ENCODE measurements at places on chromosomes 5 and 9.

DNA sequence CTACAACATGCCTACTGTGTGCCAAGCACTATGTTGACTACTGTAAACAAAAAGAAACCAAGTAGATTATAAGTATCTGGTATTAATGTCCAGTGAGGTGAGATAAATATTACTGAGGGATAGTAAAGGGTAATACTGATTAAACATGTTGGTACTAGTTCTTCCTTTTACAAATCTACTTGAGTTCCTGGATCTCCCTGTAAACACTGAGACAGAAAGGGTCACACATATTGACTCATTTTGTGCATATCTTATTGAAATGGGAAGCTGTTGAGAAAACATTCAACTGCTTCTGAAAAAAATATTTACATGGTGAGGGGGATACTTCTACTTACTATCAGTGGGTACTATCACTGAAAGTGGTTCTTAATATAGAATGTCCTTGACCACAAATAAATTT, 24.3 kb downstream of the EFNA5 start:
- DNase-seq = no peak

GRCh38 chr5:34803974-34804732, 34.8 kb upstream of the TTC23L start:
- DNase-seq = peak; percentile 50

- no peak for DNase-seq
Measured at GRCh38 chr9:125258832-125259534, 2.6 kb upstream of the GAPVD1 start.

GRCh38 chr9:121350993-121351561, 19.0 kb downstream of the STOM start:
- DNase-seq = peak; percentile 89

GRCh38 chr9:133783331-133783731, 45.2 kb upstream of the SARDH start:
- no peak for DNase-seq

DNA sequence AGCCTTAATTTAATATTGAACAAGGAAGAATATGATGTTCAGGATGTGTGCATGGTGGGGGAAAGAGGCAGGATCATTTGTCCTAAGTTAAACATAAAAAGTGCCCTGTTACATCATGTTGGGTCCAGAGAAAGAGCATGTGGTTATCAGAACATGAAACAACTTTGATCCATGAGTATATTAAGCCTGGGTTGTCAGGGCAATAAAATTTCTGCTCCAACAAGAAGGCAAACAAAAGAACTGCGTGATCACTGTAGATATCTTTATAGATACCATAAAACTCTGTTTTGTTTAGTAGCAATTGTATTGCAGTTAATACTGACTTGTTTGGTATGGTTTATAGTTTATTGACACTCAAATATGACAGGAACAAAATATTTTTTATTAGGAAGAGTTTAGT, 35.2 kb downstream of the PCA3 start:
- DNase-seq = no peak

DNA sequence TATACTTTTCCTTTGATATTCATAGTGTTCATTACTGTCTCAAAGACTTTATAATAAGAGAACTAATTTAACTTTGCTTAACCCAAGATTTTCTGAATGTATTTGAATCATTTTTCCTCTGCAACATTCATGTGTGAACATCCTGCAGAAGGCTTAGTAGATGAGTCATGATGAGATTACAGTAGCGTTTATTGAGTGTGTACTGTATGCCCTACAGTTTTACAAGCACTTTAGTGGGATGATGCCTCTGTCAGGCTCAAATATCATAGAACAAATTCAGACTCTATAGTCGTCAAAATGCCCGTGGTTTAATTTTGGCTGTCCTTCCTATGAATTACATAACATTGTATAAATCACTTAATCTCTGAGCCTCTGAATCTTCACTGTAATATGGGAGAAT, 41.2 kb downstream of the FYB1 start:
- no peak for DNase-seq

DNA sequence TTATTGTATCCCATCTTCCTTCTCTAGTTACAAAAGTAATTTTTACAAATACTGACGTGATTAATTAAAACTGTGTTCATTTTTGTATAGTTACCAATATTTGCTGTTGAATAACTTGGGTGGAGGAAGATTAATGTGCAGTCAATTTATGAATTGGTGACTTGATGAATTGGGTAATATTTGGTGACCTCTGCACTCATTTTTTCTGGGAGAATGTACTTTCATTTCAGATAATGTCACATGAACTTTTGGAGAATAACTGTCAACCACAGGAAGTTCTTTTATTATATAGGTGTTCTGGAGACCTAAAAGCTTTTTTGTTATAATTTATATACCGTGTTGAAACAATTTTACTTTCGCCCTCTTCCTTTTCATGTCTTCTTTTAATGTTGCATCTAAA, 26.4 kb upstream of the FKTN start:
- DNase-seq = no peak

DNA sequence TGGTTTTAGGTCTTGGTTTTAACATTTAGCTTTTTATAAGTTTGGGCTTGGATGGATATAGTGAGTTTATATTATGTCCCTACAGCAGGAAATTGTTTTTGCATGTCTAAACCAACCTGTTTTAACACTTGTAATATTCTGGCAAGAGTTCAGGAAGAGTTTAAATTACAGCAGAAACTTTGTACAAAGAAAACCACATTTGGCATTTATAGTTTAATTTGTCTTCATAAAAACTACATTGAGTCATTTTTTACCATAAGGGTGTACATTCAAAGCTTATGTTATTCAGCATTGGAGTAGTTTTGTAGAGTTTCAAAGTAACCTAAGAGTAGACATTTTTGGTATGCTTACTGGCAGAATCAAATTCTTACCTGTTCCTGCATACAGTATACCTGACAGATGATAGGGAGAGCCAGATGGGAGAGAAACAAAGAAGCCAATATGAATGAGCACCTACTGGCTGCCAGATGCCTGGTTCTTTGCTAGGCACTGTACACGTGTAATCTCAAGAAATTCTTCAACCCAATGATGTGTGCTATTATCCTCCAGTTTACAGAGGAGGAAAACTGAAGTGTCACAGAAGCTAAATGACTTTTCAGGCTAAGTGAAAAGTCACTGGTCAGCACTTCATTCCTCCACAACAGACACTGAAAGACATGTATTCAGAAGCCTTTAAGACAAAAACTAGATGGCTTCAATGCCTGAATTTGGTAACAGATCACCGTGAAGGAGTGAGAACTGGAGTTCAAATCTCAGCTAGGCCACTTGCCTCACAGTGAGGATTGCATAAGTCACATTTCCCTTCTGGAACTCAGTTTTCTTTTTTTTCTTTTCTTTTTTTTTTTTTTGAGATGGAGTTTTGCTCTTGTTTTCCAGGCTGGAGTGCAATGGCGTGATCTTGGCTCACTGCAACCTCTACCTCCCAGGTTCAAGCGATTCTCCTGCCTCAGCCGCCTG, 25.9 kb upstream of the ECM2 start:
- DNase-seq = no peak

- DNase-seq = no peak
Measured at GRCh38 chr5:14724633-14725032, 60.1 kb downstream of the OTULIN start.

DNA sequence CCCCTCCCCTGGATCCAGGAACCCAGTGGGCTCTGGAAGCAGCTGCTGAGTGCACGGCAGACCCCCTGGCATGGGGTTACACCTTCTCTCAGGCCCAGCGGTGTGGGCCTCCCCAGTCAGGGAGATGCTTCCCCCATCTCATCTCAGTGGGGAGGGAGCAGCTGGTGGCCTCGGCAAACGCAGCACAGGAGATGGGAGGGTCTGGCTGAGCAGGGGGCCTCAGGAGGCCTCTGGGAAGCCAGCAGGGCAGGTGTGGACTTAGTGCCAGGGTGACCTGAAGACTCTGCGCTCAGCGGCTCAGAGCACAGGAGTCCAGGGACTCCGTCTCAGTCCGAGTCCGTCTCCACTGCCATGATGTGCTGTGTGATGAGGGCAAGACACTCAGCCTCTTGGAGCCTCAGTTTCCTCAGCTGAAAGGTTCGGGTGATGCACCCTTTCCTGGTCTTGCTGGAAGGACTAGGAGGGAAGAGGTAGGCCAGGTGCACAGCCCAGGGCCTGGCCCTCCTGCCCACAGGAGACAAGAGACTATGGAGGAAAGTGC, 100.6 kb downstream of the GTF3C4 start:
- DNase-seq = no peak

DNA sequence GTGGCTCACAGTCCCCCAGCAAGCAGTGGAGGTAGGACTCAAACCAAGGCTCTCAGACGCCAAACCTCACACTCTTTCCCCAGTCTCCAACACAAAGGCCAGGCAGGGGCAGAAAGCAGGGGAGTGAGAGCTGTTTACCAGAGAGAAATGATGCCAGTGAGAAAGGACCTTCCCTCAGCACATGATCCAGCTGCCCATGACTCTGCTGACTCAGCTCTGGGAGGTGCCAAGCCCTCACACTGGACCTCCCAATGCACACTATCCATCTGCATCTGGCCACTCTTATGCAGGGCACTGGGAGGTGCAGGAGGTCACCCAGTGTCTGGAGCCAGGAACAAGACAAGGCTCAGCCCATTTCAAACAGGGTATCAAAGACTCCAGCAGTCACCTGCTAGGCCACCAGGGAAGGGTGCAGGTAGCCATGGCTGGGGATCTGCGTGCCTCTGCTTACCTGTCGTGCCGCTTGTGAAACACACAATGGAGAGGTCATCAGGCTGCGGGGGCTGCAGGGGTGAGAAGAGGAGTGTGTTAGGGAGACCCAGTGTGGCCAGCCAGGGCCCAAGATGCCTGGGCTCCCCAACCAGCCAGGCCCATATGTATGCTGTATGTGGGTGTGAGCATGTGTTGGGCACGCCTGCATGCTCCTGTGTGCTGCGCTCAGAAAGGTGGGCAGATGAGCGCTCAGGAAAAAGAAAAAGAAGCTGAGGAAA, 26.3 kb downstream of the ACSL6 start:
- no peak for DNase-seq

GRCh38 chr9:101478906-101479305, 43.3 kb upstream of the ALDOB start:
- DNase-seq = no peak

DNA sequence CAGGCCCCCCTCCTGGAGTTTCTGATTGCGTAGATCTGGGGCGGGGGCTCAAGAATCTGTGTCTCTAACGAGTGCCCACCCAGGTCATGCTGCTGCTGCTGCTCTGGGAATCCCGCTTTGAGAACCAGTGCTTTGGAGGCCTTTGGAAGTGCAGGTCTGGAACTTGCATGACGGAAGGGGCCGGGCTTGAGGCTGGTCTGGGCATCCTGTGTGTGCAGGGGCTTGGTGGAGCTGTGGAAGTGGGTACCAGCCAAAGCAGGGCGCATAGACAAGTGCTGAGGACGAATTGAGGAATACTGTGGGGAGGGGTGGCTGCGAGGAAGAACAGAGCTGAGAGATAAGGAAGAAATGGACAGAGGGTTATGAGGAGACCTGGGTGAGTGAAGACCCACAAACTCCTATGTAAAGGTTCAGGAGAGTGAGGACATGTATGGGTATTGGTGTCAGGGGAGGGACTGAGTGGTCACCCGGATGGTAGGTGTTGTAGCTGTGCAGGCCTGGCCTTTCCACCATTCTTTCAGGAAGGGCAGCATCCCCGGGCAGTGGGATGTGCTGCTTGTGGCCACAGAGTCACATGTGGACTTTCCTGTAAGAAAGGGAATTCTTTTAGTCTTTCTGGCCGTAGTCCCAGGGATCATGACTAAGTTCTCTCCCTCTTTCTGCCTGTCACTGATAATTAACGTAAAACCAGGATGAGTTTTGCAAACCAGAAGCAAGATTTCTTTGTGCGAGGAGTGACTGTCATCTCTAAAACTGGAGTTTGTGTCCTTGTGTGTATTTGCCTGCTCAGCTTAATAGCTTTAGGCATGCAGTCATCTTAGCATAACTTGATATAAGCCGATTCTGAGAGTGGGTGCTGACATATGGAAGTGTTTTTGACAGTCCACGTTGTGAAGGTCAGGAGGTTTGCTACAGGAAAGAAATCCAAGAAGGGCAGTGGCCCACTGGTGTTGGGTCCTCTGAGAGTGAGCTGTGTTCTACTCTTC, 43.3 kb upstream of the TJP2 start:
- peak; percentile 63 for DNase-seq

- DNase-seq = no peak
Measured at GRCh38 chr9:131117121-131117761, 8.1 kb upstream of the NUP214 start.

- DNase-seq = no peak
Measured at GRCh38 chr5:92017776-92018175, 634.7 kb upstream of the ARRDC3 start.

DNA sequence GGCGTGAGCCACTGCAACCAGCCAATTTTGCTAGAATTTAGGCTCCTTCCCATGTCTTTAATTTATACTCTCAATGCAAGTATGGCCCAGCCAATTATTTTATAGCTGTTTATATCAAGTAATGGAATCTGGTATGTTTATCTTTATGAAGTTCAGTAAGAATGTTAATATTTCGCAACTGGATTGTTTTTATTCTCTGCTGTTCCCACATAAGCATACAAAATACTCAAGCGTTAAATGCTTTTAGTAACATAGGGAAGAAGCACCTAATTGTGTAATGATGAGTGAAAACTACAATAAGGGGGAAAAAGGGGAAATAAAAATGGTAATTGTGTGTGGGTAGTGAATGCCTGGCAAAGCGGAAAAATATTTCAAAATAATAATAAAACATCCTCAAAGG, 21.3 kb downstream of the PWWP2A start:
- DNase-seq = no peak

GRCh38 chr5:56693220-56693579, 122.1 kb upstream of the MAP3K1 start:
- DNase-seq = no peak

DNA sequence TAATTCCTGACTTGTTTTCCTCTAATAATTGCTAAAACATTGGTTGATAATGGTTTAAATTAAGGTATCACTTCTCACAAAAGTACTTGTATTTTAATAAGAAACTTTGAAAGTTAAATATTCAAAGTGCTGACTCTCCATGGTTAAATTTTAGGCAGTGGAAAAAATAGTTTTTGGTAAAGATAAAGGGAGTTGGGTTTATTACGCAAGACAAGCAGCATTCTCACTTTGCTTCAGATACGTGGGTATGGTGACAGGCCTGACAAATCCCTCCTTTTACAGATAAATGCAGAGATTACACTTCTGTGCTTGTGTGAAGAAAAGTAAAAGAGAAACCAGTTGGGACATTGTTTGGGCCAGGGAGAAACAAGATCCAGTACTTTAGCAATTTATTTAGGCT, 14.5 kb upstream of the FAM170A start:
- DNase-seq = no peak

DNA sequence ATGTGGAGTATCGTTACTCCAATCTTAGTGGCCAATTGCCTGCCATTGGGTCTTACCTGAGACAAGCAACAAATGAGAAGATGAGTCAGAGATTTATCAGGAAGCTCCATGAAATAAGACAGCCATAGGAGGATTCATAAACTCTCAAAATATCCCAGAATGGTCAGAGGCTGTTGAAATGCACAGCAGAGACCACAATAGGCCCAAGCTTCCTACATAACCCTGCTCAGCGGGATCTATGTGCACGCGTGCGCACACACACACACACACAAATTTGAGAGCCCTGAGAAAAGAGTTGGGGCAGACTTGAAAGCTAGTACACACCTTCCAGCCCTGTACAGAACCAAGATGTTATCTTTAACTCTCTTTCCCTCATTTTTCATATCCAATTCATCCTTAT, 9.8 kb downstream of the UIMC1 start:
- no peak for DNase-seq

- DNase-seq = no peak
Measured at GRCh38 chr9:16028548-16028947, 475.7 kb downstream of the CCDC171 start.
